Activated T-cell treated with anti-CD3 and anti-CD28 coated beads, Interleukin-2, amount 50 U/mL, for 24 hours (primary cell): ENCODE measurements at places on chromosomes 7 and 10.

- no peak overlapping the region for H3K4me3 ChIP-seq
- no peak overlapping the region for H3K27ac ChIP-seq
Observed at GRCh38 chr7:155166673-155167370, 96.7 kb downstream of the HTR5A start.

- no peaks in the 10 kb centered on the region for H3K36me3 ChIP-seq
- no peak for DNase-seq
- peaks cover 5% of the 10 kb centered on the region for H3K4me1 ChIP-seq
- H3K27ac ChIP-seq, result no peak overlapping the region
- H3K4me3 ChIP-seq, result no peak overlapping the region
Observed at GRCh38 chr7:29593459-29593858, 29.8 kb downstream of the PRR15 start.

GRCh38 chr10:35827783-35828182, 185.7 kb upstream of the FZD8 start:
- H3K27me3 ChIP-seq, result no peaks in the 10 kb centered on the region
- H3K27ac ChIP-seq, result no peak overlapping the region
- H3K4me1 ChIP-seq, result no peaks in the 10 kb centered on the region
- no peak overlapping the region for H3K4me3 ChIP-seq
- no peak for DNase-seq

- no peaks in the 10 kb centered on the region for H3K4me1 ChIP-seq
- no peaks in the 10 kb centered on the region for H3K36me3 ChIP-seq
- no peak for DNase-seq
- no peak overlapping the region for H3K4me3 ChIP-seq
Observed at GRCh38 chr10:132122097-132122861, 56.5 kb downstream of the JAKMIP3 start.

- H3K36me3 ChIP-seq, result no peaks in the 10 kb centered on the region
- H3K4me1 ChIP-seq, result no peaks in the 10 kb centered on the region
- no peak overlapping the region for H3K27ac ChIP-seq
- no peak for DNase-seq
- H3K27me3 ChIP-seq, result peaks cover 11% of the 10 kb centered on the region
Observed at GRCh38 chr7:20647908-20648776, 32.7 kb downstream of the ABCB5 start.
